ENCODE measurements at places on chromosomes 12 and 14.
A peak's percentile ranks its signal among the peaks of the same experiment; 100 is the strongest.

DNA sequence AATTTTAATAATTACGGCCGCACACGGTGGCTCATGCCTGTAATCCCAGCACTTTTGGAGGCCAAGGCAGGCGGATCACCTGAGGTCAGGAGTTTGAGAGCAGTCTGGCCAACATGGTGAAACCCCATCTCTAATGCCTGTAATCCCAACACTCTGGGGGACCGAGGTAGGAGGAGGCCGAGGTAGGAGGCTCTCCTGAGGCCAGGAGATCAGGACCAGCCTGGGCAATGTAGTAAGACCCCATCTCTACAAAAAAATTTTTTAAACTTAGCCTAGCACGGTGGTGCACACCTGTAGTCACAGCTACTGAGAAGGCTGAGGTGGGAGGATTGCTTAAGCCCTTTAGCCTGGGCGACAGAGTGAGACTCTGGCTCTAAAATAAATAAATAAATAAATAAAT lies 5.6 kb upstream of the CFAP73 start:
- no peak for DNase-seq

GRCh38 chr12:79897617-79898016 lies 37.3 kb downstream of the PPP1R12A start:
- DNase-seq, result peak; percentile 90

DNA sequence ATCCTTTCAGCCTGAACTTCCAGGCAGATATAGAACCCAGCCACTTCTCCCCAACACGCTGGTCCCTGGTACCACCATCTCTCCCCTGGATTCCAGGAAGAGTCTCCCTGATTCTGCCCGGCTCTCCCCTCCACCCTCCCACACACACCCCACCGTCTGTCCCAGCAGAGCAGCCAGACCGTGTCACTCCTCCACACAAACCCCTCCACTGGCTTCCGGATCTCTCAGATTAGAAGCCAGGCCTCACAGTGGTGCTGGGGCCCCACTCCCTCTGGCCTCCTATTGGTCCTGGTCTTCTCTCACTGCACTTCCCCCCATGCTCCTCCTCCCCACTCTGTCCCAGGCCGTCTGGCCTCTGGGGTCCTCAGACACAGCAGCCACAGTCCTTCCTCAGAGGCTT lies 52.4 kb upstream of the CDKN3 start:
- DNase-seq, result no peak

DNA sequence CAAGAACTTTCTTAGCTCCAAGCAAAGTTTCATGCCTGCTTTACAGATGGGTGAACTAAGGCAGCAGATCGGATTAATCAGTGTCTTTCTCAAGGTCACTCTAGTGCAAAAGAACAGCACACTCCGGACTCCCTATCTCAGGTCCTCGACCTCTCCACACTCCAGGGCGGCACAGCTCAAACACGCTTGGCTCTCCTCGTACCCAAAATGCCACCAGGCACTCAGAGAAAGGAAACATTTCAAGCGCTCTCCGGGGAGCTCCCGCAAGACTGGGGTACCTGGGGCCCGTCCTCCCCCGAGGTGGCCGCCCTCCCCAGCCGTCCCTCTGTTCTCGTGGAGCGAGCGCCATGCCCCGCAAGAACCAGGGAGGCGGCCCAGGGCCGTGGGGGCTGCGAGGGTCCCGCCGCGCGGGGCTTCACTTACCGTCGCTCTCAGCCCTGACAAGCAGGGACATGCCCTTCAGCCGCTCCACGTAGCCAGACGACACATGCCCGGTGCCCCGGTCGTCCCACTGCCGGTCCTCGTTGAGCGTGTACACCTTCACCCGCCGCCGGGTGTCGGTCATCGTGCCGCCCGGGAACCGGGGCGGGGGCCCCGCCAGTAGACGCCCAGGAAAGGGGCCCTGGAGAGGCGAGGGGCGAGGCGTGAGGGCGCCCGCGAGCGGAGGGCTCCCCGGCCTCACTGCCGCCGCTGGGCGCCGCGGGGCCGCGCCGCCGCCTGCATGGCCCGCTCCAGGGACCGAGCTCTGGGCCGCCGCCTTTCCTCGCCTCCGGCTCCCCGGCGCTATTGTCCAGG lies 830 bp downstream of the PPP4R3A start:
- no peak for DNase-seq

GRCh38 chr12:47840571-47840970 lies 20.9 kb upstream of the HDAC7 start:
- no peak for DNase-seq

DNA sequence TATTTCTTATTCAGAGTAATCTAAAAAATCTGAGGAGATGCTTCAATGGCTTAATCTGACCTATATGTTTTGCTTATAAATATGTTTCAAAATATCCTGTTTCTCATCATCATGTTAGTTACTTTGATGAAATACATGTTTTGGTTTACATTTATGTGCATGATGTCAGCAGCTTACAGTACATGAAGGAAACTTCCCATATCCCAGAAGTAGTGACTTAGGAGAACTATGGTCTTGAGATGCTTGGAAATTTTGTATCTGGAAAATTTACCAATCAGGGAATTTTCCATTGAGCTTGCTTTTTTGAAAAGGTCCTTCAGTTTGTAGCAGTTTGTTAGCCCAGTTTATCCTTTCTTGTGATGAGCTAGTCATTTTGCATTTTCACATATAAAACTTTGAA lies 73.3 kb downstream of the RASSF8 start:
- peak; percentile 29 for DNase-seq

All from fibroblast of pulmonary artery (primary cell).